ENCODE measurements at places on chromosomes 4 and X.

- DNase-seq, result no peak
Measured at GRCh38 chrX:12309040-12309743, 170.9 kb downstream of the FRMPD4 start.

DNA sequence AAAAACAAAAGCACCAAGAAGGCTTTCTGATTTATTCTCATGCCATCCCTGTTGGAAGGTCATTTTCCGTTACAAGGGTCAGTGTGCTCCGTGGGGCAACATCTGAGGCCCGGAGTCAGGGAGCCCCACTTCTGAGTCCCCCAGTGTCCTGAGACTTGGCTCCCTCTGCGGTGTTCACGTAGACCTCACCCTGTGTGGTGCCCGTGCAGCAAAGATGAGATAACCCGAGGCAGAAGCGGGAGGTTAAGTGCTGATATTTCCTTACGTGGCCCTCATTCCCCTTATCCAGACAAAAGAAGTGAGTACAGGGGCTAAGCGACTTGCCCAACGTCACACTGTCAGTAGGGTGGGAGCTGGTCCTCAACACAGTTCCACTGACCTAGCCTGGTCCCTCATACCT, 3.5 kb downstream of the JAKMIP1 start:
- DNase-seq, result no peak

DNA sequence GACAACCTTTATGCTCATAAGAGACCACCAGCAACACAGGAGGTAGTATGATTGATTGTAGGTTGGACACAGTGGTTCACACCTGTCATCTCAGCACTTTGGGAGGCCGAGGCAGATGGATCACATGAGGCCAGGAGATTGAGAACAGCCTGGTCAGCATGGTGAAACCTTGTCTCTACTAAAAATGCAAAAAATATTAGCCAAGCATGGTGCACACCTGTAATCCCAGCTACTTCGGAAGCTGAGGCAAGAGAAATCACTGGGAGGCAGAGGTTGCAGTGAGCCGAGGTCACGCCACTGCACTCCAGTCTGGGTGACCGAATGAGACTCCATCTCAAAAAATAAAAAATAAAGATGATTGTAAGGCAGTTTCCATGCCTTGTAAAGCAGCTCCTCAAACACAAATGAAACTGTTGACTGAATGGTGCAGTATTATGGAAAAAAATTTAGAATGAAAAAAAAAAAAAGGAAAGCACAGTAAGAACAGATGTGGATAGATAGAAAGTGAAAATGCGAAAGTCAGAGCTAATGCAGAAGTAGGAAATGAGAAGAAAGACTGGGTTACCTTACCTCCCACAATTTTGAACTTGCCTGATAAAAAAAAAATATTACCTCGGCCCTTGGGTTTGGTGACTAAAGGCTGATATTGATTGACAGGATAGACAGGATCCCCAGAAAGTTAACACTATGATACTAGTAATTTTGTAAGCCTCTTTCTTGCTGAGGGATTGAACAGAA, 249.2 kb upstream of the TRAM1L1 start:
- DNase-seq, result no peak

GRCh38 chrX:23766650-23767551, 16.1 kb upstream of the SAT1 start:
- DNase-seq, result no peak

DNA sequence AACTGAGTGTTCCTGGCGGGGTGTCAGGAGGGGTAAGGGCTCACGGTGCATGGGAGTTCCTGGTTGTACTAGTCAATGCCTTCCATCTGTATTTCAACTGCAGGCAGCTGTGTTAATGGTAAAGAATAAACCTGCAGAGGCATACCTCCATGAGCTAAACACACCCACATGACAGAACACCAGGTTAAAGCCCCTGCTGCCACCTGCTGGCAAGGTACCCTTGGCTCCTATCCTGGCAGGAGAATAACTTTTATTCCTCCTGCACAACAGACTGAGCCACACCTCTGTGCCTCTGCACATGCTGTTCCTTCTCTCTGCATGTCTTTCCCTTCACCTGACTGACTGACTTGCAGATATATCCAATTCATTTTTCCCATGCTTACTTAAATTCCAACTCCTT, 11.1 kb downstream of the ITIH6 start:
- peak; percentile 8 for DNase-seq

- DNase-seq, result no peak
Measured at GRCh38 chr4:171246948-171247347, 566.3 kb upstream of the GALNTL6 start.

GRCh38 chrX:39304746-39305145, 503.5 kb downstream of the MID1IP1 start:
- DNase-seq, result no peak

- no peak for DNase-seq
Measured at GRCh38 chr4:148330161-148330560, 112.1 kb downstream of the NR3C2 start.

DNA sequence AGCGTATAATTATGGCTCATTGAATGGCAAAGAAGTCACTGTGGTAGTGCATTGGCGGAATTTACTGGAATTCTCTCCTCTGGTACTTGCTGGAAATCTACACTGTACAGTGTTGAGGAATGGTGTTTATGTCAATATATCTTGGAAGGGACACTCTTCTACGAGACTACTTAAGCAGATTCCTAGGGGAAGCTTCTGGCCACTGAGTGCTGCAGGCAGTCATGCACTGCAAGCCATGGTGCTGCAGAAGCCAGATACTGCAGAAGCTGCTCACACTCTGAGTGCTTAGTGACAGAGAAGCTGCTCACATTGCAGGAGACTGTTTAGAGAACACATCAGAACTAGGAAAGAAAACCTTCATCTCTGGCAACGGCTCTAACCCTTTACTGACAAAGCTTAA, 725.0 kb downstream of the CCSER1 start:
- DNase-seq, result no peak

- DNase-seq, result no peak
Measured at GRCh38 chr4:86564795-86565194, 29.3 kb upstream of the PTPN13 start.

GRCh38 chrX:6225911-6226595, 2.6 kb downstream of the NLGN4X start:
- no peak for DNase-seq

DNA sequence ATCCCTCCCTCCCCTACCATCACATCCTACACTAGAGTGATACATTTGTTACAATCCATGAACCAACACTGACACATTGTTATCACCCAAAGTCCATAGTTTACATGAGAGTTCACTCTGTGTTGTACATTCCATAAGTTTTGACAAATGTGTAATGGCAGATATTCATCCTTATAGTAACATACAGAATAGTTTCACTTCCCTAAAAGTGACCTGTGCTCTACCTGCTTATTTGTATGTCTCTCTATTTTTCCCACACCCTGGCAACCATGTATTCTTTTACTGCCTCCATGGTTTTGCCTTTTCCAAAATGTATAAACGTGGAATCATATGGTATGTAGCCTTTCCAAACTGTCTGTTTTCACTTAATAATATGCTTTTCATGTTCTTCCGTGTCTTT, 42.2 kb upstream of the HPGD start:
- DNase-seq, result no peak

DNA sequence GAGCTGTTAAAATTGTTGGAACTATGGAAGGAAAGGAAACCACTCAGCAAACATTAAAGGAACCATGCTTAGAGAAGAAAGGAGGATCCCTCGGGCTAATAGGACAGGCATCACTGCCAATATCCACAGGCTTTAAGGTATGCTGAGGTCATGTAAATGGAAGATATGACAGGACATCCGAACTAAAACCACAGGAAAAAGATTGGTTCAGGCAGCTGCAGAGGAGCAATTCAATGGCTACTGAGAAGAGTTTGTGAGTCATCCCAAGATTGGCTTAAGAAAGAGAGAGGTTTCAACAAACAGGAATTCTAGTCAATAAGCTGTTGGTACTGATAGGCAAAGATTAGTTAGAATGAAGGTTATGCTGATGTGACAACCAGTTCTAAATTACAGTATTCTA, 106.4 kb upstream of the FAM241A start:
- no peak for DNase-seq

- DNase-seq, result peak; percentile 29
Measured at GRCh38 chrX:143648705-143649104, 12.8 kb upstream of the SLITRK4 start.

GRCh38 chrX:28586286-28586685, 960 bp upstream of the IL1RAPL1 start:
- no peak for DNase-seq

DNA sequence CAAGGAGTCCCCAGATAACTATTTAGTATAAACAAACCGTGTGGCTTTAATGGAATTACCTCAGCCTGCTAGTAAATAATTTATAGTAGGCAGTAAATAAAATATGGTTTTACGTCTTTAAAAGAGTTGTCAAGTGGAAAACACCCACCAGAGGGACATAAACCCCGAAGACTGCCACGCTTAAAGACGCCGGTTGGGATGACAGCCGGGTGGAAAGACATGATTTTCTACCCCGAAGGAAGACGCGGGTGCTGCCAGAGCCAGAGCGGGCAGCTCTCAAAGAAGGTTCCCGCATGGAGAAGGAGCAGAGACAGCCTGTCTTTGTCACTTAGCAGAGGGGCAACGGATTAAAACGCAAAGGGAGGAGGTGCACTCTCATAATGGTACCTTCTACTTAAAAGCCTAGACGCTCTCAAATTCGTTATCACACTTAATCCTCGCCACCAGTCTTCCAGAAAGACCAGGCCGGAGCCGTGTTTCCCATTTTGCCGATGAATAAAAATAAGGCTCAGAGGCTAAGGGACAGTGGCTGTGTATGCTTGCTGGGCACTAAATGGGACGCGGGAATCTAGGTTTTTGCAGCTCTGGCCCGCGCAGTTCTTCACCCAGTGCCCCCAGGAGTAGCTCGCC, 140.5 kb upstream of the ZIC3 start:
- no peak for DNase-seq

GRCh38 chr4:182291597-182292270, 48.5 kb downstream of the TENM3 start:
- peak; percentile 5 for DNase-seq

GRCh38 chr4:23888421-23889319, 1.2 kb downstream of the PPARGC1A start:
- no peak for DNase-seq

DNA sequence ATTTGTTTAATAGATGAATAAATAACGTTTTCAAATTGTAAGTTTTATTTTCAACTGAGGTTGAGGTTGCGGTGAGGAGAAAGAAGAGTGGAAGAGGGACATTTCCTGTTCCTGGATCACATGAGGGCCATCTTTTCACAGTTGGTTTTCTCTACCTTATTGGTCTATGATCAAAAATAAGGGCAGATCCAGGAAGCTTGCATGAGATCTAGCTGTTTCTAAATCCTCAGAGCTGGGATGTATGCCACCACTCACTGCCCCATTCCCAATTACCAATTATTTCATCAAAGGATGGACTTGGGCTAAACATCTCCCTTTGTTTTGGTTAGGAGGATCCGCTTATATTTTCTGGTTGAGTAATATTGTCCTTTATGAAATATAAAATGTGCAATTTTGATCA, 104.8 kb upstream of the TLL1 start:
- no peak for DNase-seq

- DNase-seq, result no peak
Measured at GRCh38 chrX:10098270-10098713, 58.5 kb upstream of the CLCN4 start.

- DNase-seq, result no peak
Measured at GRCh38 chrX:14777525-14777924, 95.3 kb downstream of the FANCB start.

DNA sequence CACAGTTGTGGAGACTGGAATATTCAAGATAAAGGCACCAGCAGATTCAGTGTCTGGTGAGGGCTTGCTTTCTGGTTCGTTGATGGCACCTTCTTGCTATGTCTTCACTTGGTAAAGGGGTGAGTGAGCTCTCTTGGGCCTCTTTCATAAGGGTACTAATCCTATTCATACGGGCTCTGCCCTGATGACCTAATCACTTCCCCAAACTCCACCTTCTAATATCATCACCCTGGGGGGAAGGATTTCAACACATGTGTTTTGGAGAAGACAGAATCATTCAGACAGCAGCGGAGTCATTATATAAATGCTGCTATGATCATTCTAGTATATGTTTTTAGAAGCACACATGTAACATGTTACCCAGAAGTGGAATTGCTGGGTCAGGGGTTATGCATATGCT, 295.3 kb upstream of the CTSO start:
- DNase-seq, result no peak

GRCh38 chrX:69493193-69493592, 10.9 kb upstream of the NALF2 start:
- peak; percentile 11 for DNase-seq

DNA sequence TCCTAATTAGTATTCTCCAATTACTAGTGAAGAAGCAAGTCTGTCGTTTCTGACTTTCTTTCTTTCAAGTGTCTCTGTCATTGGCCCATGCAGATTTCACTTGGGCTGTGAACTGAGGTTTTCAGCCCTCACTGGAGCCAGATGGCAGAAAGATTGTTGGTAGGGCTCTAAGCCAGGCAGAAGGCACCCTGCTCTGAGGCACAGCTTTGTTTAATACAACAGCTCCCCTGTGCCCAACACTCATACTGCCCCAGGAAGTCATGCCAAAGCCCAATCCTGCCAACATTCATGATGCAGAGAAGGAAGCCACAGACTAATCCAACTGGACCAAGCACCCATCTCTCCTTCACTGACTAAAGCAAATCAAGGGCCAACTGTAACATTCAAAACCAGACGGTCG, 117.1 kb upstream of the FRG1 start:
- DNase-seq, result no peak

DNA sequence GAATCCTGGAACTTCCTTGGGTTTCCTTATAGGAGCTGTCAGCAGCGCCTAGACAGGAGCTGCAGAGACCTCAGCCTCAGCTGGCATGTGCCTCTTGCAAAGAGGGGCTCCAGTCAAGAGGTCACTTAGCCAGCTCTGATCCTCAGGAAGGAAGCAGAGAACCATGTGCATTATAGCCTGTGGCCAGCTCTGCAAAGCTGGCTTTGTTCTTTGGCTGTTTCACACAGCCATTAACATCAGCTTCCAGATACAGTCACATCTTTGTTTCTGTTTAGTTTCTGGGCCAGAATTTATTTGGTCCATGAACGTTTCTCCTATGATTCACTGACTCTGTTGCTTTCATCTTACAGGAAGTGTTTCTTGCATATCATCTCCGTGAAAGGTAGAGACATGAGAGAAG, 92.4 kb downstream of the CC2D2A start:
- no peak for DNase-seq

DNA sequence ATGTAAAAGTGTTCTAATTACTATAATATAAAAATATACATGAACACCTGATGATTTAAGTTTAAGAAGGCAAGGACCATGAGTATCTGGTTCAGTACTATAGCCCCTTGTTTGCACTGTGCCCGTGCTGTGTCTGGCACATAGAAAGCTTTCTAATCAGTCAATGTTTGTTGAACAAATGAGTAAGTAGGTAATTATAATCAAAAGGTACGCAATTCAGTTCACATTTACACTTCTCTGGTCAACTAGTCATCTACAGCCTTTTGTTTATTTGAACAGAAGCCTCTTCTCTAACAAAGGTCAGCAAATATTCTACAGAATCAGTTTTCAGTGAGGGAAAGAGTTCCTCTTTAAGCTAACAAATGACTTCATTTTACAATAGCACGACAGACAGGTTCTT, 523.3 kb downstream of the SMARCA1 start:
- no peak for DNase-seq

GRCh38 chr4:168531305-168531704, 34.5 kb downstream of the PALLD start:
- no peak for DNase-seq

GRCh38 chr4:131207589-131207988, 1941.5 kb upstream of the PCDH10 start:
- no peak for DNase-seq
